ENCODE measurements at places on chromosomes 1 and 21.

DNA sequence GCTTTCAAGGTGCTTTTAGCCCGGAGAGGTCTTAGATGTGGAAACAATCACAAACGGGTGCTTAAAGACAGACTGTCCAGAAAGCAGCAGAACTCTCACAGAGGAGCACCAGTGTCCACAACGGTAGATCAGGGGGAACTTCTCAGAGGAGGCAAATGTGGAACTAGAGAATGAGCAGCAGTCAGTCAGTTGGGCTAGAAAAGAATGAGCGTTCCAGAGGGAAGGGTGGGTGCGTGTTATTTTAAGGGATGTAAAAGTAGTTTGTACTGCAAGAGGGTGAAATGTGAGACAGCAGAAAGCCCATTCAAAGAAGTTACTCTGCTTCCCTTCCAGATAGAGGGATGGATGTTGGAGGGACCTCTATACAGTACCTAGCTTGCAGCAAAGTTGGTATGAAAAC is 30.9 kb downstream of the RGS5 start:
- DNase-seq: no peak

DNA sequence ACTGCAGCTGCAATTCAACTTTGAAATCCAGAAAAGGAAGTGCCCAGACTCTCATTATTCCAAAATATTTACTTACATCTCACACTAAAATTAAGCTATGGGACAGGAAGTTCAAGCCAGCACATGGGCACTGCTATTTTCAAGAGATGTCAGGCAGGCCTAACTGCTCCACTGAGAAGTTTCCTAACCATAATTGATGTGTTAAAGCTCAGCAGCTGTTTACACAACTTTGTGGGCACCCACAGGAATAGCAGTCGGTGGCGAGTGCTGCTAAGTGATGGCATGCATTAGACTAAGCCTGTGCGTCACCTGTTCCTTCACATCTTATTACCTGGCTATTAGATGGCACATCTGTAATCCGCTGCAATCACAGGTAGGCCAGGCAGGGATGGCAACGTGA is 303.3 kb upstream of the DAB1 start:
- DNase-seq: no peak

DNA sequence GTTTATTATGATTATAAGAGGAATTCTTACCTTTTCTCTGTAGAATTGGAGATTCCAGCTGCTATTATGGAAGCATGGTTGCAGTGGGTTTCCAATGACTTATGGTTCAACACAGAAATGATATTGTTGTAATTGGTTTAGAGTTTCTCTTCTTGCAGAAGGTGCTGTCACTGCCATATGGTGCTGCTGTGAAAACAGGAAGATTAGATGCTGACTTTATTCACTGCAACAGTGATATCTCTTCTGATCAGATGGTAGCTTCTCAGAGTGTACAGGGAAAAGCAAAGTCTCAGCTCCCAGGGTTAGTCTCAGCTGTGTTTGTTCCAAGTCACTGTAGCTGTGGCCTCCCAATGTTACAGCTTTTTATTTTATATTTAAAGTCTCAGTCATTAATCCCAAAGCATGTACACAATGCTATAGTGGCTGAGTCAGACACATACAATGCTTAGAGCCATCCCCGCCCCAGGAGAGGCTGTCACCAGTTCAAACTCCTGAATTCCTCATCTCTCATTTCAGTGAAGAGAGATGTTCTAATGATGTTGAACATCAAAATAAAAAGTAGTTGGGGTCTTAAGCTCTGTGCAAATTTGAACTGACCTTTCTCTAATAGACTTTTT is 42.7 kb upstream of the RGS2 start:
- DNase-seq: no peak

GRCh38 chr21:33059380-33059841 is 10.5 kb upstream of the OLIG1 start:
- no peak for DNase-seq

GRCh38 chr1:193368302-193368701 is 181.9 kb upstream of the B3GALT2 start:
- DNase-seq: no peak

DNA sequence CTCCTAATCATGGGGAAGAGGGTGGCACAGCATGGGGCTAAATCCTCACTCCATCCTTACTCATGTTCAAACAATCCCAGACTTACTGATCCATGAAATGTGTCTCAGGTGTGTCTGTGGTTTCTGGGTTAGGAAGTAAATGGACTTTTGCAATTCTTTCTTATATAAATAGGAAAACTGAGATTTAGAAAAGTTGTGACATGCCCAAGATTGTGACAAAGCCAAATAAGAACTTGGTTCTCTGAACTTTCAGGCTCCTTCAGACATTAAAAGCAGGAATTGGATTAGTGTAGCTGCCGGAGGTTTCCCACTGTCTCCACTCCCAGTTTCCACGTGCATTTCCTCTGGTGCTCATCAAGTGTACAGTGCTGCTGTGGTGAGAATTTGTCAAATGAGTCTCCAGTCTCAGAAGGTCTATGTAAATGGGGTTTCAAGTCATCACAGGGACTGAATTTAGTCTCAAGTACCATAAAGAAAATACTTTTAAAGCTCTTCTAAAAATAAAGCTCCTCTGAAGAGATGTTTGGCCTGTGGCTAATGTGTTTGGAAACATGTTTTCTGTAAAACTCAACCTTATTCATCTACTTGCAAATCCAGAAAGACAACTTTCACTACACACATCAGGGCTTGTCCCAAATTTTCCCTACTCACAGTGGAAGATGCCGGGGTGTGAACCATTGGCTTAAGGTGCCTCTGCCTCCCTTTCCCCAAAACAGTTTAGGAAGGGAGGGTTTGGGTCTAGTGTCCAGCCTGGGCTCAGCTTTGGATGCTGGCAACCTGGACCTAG is 115.2 kb downstream of the NGF start:
- no peak for DNase-seq

- DNase-seq: no peak
These were observed 30.3 kb downstream of the CEP350 start for GRCh38 chr1:179984942-179985341.
